ENCODE measurements at places on chromosomes 3 and 15. TPM values are rescaled to one million over a fixed set of nuclear protein-coding genes. Genes with fewer than 3 reads are reported as not detected.

Gene SCN11A
- total RNA-seq: 0.32 TPM

Gene PLA2G4E
- total RNA-seq: not detected

Gene CAND2
- total RNA-seq: 0.15 TPM

Gene CD86
- 1.4 TPM for total RNA-seq

Gene HDAC11
- 7.3 TPM for total RNA-seq

Gene ARPIN
- total RNA-seq: 0.35 TPM

Gene GOLGA6B
- not detected for total RNA-seq

Gene COL7A1
- total RNA-seq: 0.75 TPM

Gene LRRN1
- not detected for total RNA-seq

Gene CRABP1
- total RNA-seq: not detected

Gene PDZRN3
- not detected for total RNA-seq

Gene C3orf22
- total RNA-seq: not detected

Gene SSR3
- total RNA-seq: 76.2 TPM

Gene LYZL4
- not detected for total RNA-seq

Gene KNG1
- not detected for total RNA-seq

Gene PATL2
- 80.7 TPM for total RNA-seq

Gene P2RY12
- not detected for total RNA-seq

Gene LMOD3
- not detected for total RNA-seq

Gene TCAIM
- total RNA-seq: 18.3 TPM

Gene GOLGA8T
- total RNA-seq: not detected

Gene GOLGA8S
- 0.42 TPM for total RNA-seq

Gene PTH1R
- total RNA-seq: not detected

Gene SLC12A1
- not detected for total RNA-seq

Gene C3orf20
- total RNA-seq: 0.10 TPM

Gene LMAN1L
- total RNA-seq: 0.35 TPM

Gene TRMT10C
- total RNA-seq: 32.7 TPM

Gene SSUH2
- 0.25 TPM for total RNA-seq

Gene DPH3
- 23.6 TPM for total RNA-seq

Gene PARP15
- 44.8 TPM for total RNA-seq

Gene GUCA1C
- not detected for total RNA-seq

Gene CHRM5
- not detected for total RNA-seq

Gene MELTF
- 6.3 TPM for total RNA-seq

Gene PAK2
- total RNA-seq: 57.7 TPM

Gene C3orf52
- 1.9 TPM for total RNA-seq

Gene A4GNT
- total RNA-seq: not detected

Gene INKA1
- total RNA-seq: 1.8 TPM
